ENCODE measurements at places on chromosomes 11 and 22.
A peak's percentile ranks its signal among the peaks of the same experiment; 100 is the strongest.

- DNase-seq: no peak
Observed at GRCh38 chr11:57596266-57596885, 1.1 kb upstream of the SERPING1 start.

- DNase-seq: no peak
Observed at GRCh38 chr22:50035131-50035881, 22.7 kb upstream of the IL17REL start.

DNA sequence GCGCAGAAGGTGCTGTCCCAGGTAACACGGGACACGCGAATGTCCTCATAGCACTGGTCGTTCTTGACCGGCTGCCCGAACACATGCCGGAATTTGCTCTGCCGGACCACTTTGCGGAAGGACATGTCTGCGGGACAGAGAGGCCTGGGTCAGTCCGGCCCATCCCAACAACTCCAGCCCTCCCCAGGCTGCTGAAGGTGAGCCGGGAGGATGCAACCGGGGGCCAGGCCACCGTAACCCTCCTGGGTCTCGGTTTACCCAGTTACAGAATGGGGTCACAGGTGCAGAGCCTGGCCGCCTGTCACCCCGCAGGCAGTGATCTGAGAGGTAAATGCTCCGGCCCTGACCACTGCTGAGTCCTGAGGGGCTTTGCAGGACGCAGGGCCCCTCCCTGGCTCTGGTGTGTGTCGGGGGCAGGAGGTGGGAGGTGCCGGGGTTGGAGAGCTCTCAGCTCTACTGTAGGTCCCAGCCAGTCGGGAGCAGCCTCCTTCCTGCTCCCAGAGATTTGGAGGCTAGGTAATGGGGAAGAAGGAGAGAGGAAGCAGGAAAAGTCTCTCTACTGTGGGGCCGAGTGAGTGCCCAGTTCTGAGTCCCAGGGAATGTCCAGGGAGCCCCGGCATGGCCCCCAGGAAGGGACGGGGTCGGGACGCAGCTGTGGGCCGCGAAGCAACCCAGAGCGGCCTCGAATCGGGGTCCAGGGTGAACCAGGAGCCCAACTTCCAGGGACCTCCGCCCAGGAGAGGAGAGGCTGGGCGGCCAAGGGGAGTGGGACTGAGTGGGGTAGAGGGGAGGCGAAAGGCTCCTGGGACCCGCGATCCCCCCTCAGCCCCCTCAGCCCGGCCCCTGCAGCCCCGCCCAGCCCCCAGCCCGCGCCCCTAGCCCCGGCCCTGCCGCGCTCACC, 522 bp downstream of the CORO1B start:
- DNase-seq: no peak

- no peak for DNase-seq
Observed at GRCh38 chr11:114215428-114215827, 80.8 kb upstream of the NNMT start.

DNA sequence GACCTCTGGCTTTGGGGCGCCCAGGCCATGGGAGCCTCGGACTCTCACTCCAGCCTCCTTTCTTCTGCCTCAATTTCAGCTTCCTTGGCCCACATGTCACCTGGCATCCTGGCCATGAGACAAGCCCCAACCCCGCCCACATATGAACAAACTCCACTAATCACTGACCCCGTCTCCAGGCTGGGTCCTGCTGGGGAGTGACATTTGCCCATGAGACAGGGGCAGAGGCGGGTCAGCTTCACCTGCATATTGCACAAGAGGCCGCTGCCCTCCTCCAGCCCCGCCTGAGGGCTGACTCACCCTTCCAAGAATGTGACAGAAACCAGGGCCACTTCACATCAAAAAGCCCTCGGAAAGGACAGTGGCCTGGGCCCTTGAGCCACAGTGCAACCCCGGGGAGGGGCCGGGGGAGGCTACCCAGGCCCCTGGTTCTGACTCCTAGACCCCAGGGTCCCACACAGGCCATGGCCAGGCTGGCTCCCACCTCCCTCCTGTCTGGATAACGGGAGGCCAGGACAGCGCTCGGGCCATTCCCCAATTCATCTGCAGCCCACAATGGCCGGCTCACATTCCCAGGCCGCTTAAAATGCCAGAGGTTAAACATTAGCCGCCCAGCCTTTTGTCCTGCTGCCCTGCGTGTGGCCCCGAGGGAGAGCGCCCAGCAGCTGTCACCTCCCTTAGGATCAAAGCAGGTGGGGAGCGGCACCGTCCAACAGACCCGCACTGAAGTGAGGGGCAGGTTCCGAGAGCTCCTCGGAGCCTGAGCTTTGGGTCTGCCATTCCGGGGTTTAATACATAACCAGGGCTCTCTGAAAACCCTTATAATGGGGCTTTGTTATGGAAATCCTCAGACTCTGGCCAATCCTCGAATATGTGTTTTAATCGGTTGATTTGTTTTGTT, 42.3 kb downstream of the TRMU start:
- DNase-seq: no peak

GRCh38 chr11:82995754-82996398, 75.8 kb downstream of the RAB30 start:
- DNase-seq: no peak

DNA sequence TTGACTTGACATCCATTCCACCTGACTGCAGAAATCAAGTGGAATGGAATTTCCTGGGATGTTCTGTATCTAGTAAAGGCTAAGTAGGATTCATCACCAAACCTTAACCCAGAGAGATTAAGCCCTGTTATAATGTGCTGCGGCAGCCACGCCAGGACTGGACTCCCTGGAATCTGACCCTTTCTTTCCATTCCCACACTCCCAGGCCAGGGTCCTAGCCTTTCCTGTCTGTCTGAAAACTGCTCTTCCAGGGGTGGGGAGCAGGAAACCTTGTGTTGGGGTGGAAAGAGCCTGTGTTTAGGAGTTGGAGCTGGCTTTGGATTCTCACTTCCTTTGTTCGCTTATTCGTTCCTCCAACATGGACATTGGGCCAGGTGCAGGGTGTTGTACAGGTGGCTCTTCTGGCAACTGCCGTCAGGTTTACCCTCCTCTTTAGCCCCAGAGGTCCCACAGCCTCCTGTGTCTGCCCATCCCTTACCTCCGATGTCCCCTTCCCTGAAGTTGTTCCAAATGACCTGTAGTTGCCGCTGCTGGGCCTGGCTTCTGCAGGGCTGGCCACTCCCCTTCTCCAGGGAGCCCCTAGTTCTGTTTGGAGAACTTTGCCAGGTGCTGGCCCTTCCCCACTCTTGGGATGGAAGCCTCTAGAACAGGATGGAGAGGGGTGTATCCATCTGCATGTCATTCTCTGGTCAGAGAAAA, 20.5 kb upstream of the PARVB start:
- DNase-seq: no peak

DNA sequence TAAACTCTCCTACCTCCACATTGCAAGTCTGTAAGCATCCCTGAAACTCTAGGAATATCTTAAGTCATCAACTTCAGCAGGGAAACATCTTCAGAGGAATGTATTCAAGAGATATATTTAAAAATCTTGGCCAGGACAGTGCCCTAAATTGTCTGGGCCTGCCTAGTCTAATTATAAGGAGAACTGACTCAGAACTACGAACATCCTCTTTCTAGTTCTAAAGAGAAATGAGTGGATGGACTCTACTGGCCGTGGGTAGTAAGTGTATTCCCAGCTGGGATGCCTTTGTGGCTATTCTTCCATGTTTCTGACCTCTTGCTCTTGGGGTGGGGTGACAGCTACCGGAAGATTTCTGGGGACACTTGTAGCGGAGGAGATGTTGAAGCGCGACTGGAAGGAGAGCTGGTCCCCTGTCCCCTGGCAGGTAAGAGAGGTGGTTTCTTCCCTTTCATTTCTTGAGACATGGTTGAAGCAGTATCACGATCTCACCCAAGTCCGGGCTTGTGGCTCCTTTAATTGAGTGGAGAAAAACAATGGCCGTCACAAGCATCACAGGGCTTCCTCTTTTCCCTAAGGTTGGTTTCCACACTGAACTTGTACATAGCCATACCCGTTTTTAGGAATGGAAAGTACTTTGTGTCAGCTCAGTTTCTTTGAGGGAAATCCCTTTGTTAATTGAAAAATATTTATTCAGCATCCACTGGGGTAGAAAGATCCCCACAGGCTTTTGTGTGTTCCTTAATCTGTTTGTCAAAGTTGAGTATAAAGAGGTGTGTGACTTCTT, 97.7 kb upstream of the SORL1-AS1 start:
- DNase-seq: no peak

DNA sequence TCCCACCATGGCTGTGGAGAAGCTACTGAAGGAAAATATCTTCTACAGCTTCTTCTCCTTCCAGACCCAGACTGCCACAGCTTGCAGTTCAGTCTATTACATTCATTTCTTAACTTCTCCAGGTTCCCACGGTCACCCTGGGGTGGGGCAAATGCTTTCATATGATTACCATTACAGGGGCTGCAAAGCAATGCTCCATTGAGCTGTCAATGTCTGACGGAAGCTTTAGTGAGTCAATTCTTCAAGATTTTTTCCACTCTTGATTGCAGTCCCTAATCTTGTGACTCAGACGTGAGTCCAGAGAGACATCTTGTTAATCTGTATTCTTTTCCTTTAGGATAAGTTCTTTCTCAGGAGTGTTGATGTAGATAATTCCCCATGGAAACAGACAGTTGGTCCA, 233.4 kb upstream of the DDI1 start:
- no peak for DNase-seq

DNA sequence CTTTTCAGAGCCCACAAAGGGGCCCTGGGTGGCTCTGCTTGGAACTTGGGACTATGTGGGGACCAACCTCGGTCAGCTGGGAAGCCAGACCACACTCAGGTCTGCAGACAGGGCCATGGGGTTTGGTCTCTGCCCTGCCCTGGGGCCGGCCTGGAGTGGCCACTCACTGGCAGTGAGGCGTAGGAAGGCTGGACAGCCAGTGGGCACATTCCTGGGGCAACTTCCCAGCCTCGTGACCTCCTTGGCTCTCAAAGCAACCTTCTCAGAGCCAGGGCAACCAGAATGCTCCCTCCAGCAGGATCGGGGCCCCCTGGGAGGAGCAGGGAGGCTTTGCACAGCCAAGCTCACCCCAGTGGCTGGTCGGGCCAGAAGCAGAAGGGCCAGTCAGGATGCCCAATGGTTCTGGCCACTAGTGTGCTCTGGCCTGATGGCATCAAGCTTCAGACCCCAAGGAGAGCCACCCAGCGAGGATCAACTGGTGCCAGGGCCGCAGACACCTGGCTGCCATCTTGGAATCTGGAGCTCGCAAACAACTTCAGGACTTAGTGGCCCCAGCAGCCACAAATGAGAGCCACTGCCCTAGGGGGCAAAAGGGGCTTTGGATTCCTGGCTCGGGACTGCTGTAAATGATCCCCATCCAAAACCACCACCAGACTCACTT, 87.1 kb downstream of the MYEOV start:
- DNase-seq: no peak

DNA sequence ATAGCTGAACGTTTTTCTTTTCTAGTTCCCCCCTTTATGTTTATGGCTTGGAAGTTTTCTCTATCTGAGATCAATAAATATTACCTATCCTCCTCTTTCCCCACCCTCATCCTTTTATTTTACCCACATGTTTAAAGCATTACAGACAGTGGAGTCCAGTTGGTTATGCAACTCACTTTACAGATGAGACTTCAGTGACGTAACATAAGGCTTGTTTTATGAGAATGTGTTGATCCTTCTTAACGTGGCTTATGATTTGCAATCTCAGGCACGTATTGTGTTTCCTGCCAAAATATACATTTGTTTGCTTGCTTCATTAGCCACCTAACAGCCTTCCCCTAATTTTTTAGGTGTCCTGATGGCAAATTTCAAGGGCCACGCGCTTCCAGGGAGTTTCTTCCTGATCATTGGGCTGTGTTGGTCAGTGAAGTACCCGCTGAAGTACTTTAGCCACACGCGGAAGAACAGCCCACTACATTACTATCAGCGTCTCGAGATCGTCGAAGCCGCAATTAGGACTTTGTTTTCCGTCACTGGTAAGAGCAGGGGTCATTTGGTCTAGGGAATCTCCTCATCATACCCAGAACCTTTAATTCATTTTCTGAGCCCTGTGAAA, 36.6 kb downstream of the TMEM45B start:
- DNase-seq: no peak

DNA sequence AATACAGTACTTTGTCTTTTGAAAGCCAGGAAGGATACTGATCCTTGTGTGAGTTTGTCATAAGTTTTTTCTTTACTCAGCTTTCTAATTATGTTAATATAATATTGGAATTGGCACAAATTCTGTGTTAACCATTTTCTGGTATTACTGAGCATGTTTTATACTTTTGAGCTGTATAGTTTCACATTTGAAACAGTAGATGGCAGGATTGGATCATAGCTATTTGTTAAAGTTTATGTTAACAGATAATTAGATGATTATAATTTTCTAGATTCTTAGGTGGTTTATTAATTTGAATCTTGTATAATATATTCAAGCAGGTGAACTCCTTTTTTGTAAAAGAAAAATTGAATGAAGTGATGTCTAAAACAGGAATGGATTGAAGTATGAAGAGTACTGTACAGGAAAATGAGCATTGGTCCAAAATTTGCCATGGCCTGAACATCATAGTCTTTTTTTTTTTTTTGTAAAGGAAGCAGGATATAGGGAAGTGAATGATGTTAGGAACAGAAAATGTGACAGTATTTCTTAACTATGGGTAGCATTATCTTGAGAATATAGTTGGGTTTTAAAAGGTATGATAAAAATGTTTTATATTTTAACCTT, 102.0 kb downstream of the CYP2R1 start:
- no peak for DNase-seq

- DNase-seq: no peak
Observed at GRCh38 chr11:207863-208180, 314 bp downstream of the RIC8A start.

- DNase-seq: no peak
Observed at GRCh38 chr22:42865536-42865935, 8.5 kb upstream of the ARFGAP3 start.

- DNase-seq: peak; percentile 11
Observed at GRCh38 chr22:36700711-36701670, 2.6 kb downstream of the CACNG2 start.

DNA sequence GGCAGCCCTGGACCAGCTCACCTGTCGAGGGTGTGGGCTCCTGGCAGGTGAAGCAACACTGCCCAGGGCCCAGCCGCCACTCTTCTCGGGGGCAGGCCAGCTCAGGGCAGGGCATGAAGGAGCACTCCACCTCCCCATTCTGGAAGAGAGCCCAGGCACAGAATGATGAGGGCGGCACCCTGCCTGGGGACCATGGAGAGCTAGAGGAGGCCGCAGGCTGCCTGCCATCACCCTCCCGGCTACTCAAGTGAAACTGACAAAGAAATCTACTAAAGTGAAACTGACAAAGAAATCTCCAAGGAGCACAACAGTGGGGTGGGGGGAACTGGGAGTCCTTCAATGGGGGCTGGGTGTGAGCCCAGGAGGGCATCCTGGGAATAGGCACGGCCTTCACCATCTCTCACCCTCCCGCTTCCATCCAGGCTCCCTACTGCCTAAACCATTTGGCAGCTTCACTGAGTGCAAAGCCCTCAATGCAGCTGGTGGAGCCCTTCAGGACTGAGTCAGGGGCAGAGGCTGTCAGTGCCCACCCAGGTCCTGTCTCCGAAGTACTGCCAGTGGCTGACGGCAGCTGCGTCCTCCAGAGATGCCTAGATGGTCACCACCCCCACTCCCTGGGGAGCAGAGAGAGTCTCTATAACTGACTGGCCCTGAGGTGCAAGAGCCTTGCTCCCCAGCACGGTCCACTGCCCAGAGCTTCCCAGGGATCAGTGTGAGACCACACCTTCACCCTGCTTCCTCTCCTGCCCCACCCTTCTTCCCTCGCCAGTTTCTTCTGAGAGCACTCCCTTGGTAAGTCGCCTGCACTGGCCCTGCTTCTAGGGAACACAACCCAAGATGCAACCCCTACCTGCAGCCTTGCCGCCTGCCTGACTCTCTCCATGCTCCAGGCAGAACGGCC, 21.7 kb downstream of the VWCE start:
- DNase-seq: no peak

- DNase-seq: no peak
Observed at GRCh38 chr11:64338716-64339115, 1.3 kb upstream of the CCDC88B start.

GRCh38 chr22:20139391-20140106, 7.9 kb downstream of the ZDHHC8 start:
- no peak for DNase-seq
